CD4-positive, CD25-positive, alpha-beta regulatory T cell (primary cell): ENCODE measurements at places on chromosomes 6 and 20. TPM values are rescaled to one million over a fixed set of nuclear protein-coding genes. Genes with fewer than 3 reads are reported as not detected.

Gene SLC18B1
- total RNA-seq: 9.8 TPM

Gene PRDM1
- total RNA-seq: 327 TPM

Gene DAAM2
- not detected for total RNA-seq

Gene KCNK5
- total RNA-seq: 0.86 TPM

Gene TPD52L1
- total RNA-seq: not detected

Gene CLIC5
- total RNA-seq: 4.7 TPM

Gene LHFPL5
- total RNA-seq: not detected

Gene DYNLRB1
- 82.6 TPM for total RNA-seq

Gene MCHR2
- total RNA-seq: not detected

Gene CLVS2
- not detected for total RNA-seq

Gene MUC21
- total RNA-seq: not detected

Gene FGD2
- total RNA-seq: 1.9 TPM

Gene SGK2
- total RNA-seq: 1.7 TPM

Gene VPS16
- total RNA-seq: 53.9 TPM
